Frontal cortex (tissue), 4 donors: ENCODE measurements at places on chromosomes 1 and 21. TPM values are rescaled to one million over a fixed set of nuclear protein-coding genes. Genes with fewer than 3 reads are reported as not detected.

GRCh38 chr1:113991467-113991997 lies 12.3 kb downstream of the OLFML3 start:
- DNase-seq = no peak

- no peak for DNase-seq
These were observed 1.7 kb upstream of the C1orf185 start for GRCh38 chr1:51100264-51100880.

DNA sequence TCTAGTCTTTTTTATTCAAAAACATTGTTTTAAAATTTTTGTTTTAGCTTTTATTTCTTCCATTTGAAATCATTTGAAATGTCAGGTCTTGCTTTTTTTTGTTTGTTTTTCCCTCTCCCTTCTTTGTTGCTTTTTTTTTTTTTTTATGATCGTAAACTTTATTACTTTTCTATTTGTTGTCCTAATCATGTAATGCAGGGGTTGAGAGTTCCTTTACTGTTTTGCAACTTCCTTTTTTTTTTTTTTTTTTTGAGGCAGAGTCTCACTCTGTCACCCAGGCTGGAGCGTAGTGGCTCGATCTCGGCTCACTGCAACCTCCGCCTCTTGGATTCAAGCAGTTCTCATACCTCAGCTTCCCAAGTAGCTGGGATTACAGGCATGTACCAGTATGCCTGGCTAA lies 24.8 kb downstream of the IVNS1ABP start:
- DNase-seq = no peak

Gene TPM3
- total RNA-seq = 245 TPM

Gene SLC45A3
- total RNA-seq = 2.0 TPM

- no peak for DNase-seq
These were observed 15.1 kb downstream of the LDLRAD2 start for GRCh38 chr1:21827141-21827679.

DNA sequence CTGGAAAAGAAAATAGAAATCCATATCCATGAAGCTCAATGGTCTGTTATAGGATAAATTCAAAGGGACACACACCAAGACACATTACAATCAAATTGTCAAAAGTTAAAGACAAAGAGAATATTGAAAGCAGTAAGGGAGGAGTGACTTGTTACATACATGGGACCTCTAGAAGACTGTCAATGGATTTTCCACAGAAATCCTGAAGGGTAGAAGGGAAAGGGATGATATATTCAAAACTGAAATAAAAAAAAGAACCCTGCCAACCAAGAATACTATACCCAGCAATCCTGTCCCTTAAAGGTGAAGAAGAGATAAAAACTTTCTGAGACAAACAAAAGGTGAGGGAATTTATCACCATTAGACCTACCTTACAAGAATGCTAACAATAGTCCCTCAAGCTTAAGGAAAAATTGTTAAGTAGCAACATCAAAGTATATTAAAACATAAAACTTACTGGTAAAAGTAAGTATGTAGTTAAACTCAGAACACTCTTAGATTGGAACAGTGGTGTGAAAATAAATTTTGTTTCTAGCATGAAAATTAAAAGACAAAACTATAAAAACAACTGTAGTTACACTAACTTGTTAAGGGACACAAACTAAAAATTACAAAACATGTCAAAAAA lies 103.2 kb upstream of the APP start:
- DNase-seq = no peak

DNA sequence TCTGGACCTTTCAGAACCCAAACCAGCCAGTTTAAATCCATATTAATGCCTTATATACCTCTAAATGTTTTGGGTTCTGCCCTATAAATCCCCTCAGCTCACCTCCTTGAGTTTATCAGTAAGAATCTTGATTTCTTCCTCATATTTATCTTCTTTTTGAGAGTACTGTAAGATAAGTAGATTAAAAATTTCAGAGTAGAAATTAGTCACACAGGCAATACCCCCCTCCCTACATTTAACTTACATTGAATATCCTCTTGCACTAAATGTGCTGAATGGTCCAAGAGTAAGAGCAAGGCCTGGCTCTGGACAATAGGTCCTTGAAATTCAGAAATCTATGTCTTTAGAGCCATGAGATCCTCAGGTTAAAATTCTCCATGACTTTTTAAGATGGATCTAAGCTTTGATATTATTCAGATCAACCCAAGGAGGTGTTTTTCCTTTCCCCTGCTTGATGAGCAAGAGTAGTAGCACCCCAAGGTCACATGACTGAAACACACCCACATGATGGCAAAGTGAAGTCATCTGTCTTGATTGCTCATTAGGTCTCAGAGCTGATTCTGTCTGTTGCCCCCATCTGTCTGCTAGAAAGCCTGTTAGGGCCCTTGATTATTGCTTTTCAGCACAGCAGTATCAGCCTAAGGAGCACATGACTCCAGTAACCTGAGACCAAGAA lies 15.8 kb upstream of the NUP210L start:
- DNase-seq = no peak

Gene TRIM17
- 1.6 TPM for total RNA-seq

GRCh38 chr1:182735343-182735742 lies 51.0 kb upstream of the RGS8 start:
- DNase-seq = no peak

DNA sequence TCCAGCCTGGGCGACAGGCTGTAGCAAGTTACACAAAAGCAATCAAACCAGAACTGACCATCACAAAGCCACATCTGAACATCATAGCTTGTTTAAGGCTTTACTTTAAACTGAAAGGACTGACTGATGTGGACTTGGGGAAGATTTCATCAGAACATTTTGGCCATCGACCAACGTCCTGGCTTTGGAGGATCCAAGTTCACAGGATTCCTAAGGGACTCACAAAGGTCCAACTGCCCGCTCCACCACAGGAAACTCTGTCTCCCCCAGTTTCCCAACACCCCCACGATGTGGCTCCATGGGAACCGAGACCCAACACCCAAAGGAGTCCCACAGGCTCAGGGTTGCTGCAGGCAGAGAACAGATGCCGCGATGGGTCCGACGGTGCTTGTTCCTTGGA lies 9.3 kb downstream of the SSU72 start:
- no peak for DNase-seq

DNA sequence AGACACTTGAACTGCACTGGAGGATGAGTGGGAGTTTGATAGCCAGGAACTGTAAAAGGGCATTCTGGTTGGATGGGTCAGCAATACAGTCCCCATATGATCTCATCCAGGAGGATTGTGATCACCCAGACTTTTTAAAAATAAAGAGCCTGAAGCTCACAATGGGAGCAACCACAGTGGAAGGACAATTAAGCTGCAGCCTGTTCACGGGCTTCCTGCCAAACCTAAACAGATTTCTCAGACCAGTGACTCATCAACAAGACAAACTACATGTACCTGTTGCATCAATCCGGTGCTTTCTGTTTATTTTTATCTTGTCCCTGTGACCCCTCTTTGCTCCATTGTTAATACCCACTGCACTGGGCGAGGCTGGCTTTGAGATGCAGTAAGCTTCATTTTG lies 52.3 kb downstream of the PAPPA2 start:
- no peak for DNase-seq

DNA sequence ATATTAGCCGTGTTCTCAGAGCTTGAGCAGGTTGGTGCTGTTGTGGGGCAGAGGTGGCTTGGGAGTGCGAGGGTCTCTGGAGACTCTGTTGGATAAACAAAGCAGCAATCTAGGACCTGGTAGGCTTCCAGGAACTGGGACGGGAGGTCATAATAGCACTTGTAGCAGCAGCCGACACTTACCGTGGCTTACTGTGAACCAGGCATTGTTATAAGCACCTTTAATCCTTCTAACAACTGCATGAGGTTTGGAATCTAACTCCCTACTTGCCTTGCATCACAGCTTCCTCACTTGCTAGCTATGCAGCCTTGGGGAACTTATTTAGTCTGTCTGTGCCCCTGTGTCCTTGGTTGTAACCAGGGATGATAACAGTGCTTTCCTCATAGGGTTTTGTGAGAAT lies 94.9 kb downstream of the NAV1 start:
- no peak for DNase-seq

Gene GLIS1
- total RNA-seq = not detected

DNA sequence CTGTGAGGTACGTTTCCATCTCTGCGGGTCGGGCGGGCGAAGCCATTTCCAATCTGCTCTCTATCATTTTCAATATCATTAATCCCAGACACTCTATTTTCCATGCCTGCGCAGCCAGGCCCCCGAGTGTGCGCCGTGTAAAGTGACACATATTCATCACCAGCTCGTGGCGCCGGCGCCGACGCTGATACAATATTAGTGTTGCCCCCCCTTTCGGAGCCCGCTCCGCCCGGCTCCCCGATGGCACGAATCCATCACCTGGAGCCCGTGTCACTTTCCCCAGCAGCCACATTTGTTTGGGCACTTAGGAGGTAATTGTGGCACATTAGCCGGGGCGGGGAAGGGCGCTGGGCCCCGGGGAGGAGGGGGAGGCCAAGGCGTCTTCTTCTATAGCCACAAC lies 33.7 kb upstream of the DMBX1 start:
- no peak for DNase-seq

DNA sequence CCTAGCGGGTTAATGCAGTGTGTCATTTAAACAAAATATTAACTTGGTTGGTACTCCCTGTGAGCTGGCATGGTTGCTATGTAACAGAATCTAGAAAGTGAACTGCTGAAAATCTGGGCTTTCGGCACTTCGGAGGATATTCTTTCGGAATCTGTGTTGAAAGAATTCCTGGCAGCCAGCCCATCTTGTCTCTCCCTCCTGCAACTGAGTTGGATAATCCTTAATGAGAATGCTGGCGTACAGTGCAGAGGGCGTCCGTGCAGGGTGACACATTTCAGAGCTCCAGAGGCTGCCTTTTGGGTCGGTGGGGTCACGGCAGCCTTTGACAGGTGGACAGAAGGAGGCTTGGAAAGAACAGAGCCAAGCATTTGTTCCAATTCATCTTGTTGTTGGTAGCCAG lies 3.7 kb downstream of the KAZN start:
- DNase-seq = no peak

DNA sequence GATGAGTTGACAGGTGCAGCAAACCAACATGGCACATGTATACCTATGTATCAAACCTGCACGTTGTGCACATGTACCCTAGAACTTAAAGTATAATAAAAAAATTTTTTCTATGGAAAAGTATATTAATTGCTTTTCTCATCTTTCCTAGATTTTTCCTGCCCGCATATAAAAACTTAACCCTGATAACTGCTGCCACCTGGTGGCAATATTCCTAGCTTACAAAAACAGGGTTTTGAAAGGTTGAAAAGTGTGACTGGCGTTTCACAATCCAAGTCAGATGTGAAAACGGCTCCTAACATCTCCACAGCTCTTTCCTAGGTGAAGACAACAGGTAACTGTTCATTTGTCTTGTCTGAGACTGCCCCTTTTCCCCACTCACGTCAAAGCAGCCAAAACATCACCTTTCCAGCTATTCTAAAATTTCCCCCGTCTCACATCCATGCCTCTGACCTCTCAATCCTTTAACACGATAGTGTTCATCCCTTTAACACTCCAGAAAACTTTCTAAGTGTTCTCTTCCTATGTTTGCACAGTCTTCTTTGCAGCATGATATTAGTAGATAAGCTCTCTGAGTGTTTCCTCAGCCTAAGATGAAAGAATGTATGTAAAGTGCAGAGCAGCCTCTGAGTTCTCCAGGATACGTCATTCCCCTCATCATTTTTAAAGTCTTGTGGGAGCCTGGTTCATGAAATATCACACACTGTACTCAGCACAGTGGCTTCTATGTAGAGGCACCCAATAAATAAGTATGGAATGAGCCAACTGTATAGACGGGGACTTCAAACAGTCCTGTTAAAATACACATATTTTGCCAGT lies 27.5 kb downstream of the OVGP1 start:
- DNase-seq = peak; percentile 17

Gene HYI
- 27.3 TPM for total RNA-seq

GRCh38 chr21:22795644-22796043 lies 1797.4 kb downstream of the NCAM2 start:
- DNase-seq = no peak

Gene VWA5B1
- total RNA-seq = under 0.01 TPM

Gene CYYR1
- total RNA-seq = 1.6 TPM

Gene HUNK
- total RNA-seq = 7.7 TPM

- no peak for DNase-seq
These were observed 224.4 kb upstream of the POU3F1 start for GRCh38 chr1:38270849-38271633.

GRCh38 chr21:44931137-44931500 lies 8.7 kb upstream of the SLX9 start:
- no peak for DNase-seq

GRCh38 chr1:246971090-246971721 lies 36.7 kb downstream of the ZNF695 start:
- DNase-seq = no peak

Gene LRRC39
- 9.0 TPM for total RNA-seq

DNA sequence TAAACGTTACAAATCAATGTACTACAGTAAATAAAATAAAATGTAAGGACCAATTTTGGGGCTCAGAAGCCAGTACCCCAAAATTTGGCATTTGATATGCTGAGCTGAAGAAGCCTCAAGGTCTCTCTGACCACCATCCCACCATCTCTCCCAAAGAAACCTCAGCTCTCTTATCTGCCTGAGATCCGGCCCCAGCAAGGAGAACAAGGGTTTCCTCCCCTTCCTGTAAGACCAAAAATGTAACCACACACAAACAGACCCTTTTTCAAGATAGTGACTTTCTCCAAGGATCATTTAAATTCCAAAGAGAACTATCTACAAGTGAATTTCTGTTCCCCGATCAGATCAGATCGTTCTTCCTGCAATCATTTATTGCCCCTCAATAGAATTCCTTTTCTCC lies 68.1 kb upstream of the SLC45A1 start:
- no peak for DNase-seq

Gene SPRR2F
- not detected for total RNA-seq

Gene CFHR3
- not detected for total RNA-seq

- DNase-seq = no peak
These were observed 8.3 kb downstream of the TRNP1 start for GRCh38 chr1:27001570-27002360.

DNA sequence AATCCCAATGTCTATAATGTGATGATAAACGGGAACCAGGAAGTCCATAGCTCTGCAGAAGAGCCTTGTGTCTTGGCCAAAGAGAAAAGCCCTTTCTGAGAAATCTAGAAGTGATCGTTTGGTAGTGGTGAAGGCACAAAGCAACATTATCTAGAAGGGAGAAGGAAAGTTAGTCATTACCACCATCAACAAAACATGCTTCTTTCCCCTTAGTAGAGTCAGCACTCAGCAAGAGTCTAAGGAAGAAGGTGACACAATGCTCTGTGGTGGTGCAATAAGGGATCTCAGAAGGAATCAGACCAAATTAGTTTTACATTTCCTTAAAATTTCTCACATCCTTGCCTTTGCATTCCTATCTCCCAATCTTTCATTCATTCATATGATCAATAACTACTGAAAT lies 134.4 kb upstream of the PRDX6 start:
- no peak for DNase-seq

Gene SLC44A5
- 162 TPM for total RNA-seq

- DNase-seq = no peak
These were observed 1159.8 kb upstream of the ADGRL2 start for GRCh38 chr1:80640978-80641377.

DNA sequence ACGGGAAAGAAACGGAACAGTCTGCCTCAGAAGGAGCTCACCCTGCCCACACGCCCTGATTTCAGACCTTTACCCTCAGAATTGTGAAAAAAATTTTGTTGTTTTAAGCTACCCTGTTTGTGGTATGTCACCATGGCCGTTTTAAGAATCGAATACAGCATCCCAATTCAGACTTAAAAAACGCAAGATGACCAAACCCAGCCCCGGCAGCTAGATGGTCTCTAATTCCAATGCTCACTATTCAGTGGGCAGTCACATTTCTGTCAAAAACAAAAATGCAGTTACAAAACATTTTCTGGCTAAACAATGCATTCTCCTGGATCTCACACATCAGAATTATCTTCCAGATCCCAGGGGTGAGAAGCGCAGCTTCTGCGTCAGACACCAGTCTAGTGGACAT lies 527.5 kb downstream of the SMYD3 start:
- DNase-seq = no peak

Gene ZFP69B
- total RNA-seq = 11.8 TPM
